Urinary bladder (tissue), 4 donors: ENCODE measurements at places on chromosomes 3 and 15. TPM values are rescaled to one million over a fixed set of nuclear protein-coding genes. Genes with fewer than 3 reads are reported as not detected.

- no peak for DNase-seq
These were observed 112.0 kb upstream of the MCTP2 start for GRCh38 chr15:94119298-94119811.

DNA sequence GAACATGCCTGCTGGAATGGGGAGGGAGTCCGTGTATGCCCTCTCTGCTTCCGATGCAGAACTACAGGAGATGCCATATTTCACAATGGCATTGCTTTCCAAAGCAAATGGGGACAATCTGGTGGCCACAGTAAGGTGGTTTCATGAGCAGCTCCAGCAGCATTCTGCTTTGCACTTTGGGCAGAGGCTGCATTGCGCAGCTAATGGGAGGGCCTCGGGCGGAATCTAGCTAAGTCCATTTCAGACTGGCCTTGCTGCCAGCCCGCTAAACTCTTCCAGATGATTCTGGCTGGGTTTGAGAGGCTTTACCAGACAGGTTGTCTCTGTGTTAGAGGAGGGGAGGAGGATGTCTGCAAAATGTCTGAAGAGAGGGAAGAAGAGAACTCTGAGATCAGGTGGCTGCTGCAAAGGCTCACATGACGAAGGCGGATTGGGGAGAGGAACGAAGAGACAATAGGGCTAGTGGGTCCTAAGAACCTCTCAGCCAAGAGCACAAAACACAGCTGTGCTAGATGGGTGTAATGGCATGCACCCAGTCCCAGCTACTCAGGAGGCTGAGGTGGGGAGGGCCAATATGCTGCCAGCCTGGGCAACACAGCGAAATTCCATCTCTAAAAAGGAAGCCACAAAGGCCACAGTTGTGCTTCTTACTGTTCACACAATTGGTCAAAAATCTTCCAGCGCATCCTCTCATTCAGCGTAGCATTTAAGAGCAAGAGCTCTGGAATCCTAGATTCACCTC, 63.7 kb downstream of the BDH1 start:
- DNase-seq: no peak

DNA sequence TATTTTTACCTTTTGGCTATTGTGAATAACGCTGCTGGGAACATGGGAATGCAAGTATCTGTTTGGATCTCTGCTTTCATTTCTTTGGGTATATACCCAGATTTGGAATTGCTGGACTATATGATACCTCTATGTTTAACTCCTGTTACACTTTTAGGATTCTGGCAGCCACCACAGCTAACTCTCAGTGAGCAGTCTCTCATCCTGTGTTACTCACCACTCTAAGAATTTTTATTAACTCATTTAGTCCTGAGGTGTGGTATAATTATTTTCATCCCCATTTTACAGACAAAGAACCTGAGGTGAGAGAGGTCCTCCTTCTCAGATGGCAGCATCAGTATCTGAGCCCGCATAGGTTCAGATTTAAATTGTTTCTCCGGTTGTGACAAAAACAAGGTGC, 1.1 kb downstream of the SPATA12 start:
- DNase-seq: no peak

- DNase-seq: no peak
These were observed 143.4 kb downstream of the PTPRG start for GRCh38 chr3:61704807-61705206.

- DNase-seq: no peak
These were observed 2.9 kb downstream of the CADM2 start for GRCh38 chr3:84961521-84962255.

- DNase-seq: no peak
These were observed 227.5 kb upstream of the KCNMB2 start for GRCh38 chr3:178308771-178309170.

DNA sequence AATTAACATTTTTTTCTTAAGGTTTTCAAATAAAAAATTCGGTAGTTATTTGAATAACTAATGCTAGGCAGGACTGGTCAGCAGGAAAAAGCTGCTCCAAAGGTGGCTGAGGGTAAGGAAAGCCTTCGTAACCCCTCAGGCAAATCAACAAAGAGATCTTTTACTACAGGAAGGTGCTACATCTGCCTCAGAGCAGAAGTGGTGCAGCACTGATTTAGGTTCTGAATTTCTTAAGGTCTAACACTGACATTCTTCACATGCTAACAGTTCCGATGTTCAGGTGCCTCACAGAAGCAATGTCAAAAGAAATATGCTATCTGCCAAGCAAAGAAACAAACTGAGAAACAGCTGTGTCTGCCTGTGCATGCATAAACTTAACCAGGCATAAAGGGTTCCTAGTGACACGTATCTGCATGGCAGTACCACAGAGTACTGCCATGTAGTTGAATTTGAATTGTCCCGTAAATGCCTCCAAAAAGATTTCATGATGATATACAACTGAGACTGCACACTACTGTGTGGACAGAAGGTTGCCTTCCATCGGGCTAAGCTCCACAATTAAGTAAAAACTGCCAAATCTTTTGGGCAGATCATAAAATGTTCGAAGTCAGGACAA, 275.0 kb upstream of the NSMCE3 start:
- no peak for DNase-seq

DNA sequence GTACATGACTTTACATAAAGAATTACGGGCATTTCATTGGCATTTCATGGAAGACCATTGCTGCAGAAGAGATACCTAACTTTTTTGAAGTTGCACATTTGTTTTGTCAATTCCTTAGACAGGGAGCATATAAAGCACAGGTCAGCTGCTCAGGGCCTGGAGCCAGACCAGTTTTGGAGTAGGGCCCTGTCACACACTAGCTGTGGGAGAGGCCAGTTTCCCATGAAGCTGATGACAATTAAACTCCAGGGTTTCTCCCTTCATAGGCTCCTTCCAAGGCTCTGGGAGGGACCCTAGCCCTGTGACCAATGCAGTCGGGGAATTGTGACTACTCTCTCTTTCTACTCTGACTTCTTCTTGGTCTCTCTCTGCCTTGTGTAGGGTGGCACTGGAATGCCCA, 107.3 kb upstream of the SELENOK start:
- no peak for DNase-seq

GRCh38 chr15:94175420-94175819, 55.9 kb upstream of the MCTP2 start:
- no peak for DNase-seq

DNA sequence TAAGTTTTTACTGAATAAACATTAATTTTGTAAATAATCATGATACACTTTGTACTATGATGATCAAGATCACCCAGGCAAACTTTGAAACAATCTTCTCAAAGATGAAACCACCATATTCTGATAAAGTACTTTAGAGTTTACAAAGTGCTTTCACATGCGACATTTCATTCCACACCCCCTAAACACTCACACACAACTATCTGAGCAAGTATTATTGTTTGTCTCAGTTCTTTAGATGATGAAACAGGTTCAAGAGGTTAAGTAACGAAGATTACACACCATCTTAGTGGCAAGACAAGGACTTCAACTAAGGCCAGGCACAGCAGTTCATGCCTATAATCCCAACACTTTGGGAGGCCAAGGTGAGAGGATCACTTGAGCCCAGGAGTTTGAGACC, 37.6 kb downstream of the ZNF148 start:
- DNase-seq: no peak

DNA sequence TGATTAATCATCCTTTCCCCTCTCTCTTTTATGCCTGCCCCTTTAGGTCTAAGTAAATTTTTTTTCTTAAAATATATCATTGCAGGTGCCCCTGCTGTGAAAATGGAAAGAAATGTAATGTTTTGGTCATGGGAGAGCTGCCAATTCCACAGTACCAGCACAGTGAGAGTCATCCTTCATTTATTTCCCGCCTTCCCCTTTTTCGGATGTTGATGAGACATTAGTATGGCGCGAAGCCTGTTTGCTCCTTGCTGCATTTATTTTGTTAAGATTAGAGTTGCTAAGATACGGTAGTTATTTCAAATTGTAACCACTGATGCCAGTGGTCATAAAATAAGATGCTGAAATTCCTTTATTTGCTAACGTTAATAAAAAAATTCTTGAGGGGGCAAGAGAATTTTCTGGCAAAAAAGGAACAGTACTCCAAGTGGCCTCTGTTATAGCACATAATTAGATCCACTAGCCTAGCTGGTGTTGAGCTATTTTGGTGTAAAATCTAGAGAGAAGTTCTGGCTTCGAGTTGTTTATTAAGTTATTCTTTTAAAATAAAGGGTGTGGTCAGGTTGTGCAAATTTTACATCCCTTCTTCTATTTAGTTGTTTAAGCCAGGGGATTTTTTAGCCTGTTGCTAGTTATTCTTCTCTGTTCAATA, 62.8 kb downstream of the MDFIC2 start:
- no peak for DNase-seq

- no peak for DNase-seq
These were observed 335.6 kb upstream of the LMCD1 start for GRCh38 chr3:8166014-8166413.

DNA sequence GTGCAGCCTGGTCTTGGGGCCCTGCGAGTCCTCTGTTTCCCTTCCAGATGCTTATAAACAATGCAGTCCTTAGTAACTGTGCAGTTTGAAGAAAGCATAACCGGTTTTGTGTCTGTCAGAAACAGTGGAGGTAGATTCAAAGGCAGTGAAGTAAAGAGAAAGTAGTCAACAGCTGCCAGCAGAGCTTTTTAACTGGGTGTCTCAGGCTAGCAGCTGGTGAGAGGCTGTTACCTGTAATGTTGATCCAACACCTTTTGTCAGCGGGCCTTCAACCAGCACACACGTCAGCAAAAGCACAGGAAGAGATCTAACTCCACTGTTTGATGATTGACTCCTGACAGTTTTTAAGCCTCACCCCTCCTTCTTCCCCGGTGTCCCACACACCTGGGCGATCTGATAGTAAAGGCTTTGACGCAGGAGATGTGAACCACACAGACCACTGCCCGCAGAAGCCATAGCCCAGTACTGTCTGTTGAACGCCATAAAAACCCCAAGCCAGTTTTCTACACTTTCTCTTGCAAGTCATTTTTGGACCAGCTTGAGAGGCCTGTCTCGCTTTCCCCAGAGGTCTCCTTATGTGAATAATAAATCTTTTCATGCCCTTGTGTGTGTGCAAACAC, 178.0 kb downstream of the FMN1 start:
- DNase-seq: no peak

DNA sequence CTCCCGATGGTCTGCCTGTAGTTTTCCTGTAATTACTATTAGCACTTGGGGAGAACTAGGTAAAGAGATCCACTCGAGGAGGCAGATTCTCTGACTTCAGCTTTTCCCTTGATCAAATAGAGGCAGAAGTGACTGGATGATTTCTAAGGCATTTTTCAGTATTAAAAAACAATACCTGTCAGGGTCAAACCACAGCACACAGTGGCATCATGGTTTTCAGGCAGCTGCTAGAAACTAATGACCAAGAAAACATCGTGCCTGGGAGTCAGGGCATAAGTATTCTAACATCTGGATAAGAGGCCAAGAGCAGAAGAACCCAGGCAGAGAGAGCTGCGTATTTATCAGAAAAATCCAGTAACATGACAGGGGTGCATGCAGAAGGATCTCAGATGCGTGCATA, 419.9 kb downstream of the TUSC7 start:
- DNase-seq: no peak

TMEM266 gene
- 0.11 TPM for polyA plus RNA-seq

DCUN1D1 gene
- polyA plus RNA-seq: 22.4 TPM

HDC gene
- 5.4 TPM for polyA plus RNA-seq

SNTN gene
- not detected for polyA plus RNA-seq
